GM12864 (cell line): ENCODE measurements at places on chromosomes 1 and 21.

DNA sequence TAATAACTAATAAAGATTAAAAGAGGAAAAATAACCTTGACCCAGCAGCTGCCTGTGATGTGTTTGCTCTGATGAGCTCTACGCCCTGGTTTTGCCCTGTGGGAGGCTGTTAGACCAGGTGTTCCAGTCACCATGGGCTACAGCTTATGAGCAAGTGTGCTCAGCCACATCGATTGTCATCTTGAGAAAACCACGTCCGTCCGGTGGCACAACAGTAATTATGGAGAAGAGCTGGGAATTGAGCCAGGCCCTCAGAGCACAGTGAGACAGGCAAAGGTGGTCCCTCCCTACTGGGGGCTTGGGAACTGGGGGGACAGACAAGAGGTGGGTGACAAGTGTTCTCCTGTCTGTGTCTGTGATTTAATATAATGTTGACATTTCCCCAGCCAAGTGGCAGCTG, 420.5 kb downstream of the MATN1 start:
- no peak for DNase-seq

GRCh38 chr1:97898948-97899347, 21.9 kb downstream of the DPYD start:
- DNase-seq = no peak

GRCh38 chr1:118337346-118337745, 152.3 kb upstream of the SPAG17 start:
- DNase-seq = no peak

- DNase-seq = no peak
Measured at GRCh38 chr1:236812334-236813030, 17.4 kb downstream of the MTR start.

GRCh38 chr1:193631306-193631705, 444.9 kb upstream of the B3GALT2 start:
- DNase-seq = no peak

- DNase-seq = no peak
Measured at GRCh38 chr21:33350676-33351075, 25.9 kb downstream of the IFNAR1 start.

GRCh38 chr21:29091033-29091432, 17.6 kb upstream of the CCT8 start:
- DNase-seq = no peak

DNA sequence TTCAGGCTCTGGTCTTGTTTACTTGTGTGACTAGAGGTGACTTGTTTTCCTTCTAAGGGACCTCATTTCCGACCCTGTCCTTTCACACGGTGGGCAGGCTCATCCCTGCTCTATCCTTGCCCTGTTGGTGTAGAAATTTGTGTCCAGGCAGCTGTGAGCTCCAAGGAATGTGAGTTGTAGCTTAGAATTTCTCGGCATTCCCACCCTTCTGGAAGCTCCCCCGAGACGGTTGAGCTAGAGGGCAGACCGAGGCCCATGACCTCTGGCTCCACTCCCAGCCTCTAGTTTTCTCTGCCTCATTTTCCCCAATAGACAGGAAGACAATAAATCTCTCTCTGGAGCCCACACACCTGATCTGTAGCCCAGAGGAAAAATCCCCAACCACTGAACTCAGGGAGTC, 100.9 kb downstream of the NAV1 start:
- DNase-seq = no peak

GRCh38 chr1:3454811-3455618, 550 bp downstream of the ARHGEF16 start:
- no peak for DNase-seq

DNA sequence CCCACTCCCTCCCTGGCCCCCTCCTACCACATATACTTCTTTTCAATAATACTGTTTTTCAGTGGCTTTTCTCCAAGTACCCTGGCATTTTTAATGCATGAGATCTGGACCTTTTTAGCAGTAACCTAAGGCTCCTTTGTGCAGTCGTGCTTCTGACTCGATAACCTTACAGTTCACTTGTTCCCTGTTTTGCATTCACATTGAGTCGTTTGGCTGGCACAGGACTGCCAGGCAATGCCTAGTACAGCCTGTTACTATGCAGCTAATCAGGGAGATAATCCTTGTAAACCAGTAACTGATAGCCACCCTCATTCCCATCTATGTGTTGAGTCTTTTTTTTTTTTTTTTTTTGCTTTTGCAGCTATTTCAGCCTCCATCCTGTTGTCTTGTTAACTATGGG, 3.7 kb downstream of the ATP1B1 start:
- no peak for DNase-seq

- DNase-seq = no peak
Measured at GRCh38 chr1:8870616-8871538, 7.6 kb downstream of the ENO1 start.

DNA sequence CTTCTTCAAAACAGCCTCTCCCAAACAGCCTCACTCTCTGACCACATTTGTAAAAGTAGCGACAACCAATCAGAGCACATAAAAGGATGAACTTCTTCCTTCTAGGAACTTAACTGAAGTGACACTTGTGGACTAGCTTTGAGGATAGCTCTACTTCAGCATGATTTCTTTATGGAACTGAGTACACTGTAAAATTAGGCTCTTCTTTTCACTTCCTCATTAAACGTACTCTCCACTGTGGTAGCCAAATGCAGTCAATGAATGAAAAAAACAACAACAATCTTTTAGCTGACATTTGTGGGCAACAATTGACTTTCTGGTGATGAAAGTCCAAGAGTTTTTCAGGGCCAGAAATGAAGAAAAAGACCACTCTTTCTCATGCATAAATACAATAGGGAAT, 9.6 kb downstream of the LRRC53 start:
- no peak for DNase-seq

GRCh38 chr1:20279509-20279908, 11.2 kb upstream of the VWA5B1 start:
- DNase-seq = no peak

DNA sequence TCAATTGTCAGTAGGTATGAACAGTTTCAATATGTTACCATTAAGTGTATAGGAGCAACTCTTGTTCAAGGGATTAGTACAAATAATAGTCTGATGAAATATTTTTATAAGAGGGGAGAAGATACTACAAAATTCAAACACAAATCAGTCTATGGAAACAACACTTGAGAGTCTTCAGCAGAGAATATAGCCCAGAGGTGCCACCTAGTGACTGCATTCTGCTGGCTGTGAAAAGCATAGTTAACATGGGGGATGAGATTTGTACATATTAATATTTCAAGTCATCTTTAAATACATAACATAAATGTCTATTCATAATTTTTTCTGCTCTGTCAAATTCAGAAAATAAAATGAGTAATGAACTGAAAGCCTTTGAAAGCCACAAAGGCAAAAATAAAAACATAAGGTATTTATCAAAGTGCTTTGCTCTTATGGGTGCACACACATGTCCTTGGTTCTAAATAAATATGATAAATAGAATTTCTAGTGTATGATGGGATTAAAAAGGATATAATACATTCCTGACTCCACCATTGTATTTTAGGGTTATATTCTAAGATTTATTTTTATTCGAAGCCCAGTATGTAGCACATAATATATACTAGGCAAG, 440.9 kb upstream of the ZRANB2 start:
- DNase-seq = no peak

DNA sequence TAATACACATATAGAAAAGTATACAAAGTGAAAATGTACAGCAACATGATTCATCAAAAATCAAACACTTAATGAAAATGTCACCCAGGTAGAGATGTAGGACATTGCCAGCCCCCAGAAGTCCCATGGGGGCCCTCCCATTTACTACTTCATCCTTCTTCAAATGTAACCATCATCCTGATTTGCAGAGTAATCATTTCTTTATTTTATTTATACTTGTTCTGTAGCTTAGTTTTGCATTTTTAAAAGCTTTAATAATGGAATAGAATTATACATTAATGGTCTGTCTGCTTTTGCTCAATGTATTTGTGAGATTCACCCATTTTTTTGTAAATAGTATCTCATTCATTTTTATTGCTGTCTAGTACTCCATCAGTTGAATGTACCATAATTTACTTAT, 96.8 kb upstream of the CD55 start:
- DNase-seq = no peak

DNA sequence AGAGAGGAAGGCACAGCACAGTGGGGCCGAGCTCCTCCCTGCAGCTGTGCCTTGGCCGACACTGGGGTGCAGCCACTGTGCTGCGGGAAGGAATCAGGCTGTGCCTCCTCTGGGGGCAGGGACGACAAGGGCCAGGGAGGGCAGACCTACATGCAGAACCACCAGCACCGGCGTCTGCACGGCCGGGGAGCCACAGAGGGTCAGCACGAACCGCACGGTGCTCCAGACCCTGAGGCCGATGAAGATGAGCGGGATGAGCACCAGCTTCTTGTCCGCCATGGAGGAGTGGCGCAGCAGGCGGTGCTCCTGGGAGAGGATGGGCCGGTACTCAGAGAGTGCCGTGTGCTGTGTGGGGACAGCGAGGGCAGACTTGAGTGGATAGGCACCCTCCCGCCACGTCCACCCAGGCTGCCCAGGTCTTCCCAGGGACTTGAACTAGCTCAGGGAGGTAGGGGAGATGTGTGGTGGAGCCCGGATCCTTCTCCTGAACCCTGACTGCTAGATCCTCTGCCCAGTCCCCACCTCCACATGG, 23.5 kb downstream of the GPR157 start:
- no peak for DNase-seq

DNA sequence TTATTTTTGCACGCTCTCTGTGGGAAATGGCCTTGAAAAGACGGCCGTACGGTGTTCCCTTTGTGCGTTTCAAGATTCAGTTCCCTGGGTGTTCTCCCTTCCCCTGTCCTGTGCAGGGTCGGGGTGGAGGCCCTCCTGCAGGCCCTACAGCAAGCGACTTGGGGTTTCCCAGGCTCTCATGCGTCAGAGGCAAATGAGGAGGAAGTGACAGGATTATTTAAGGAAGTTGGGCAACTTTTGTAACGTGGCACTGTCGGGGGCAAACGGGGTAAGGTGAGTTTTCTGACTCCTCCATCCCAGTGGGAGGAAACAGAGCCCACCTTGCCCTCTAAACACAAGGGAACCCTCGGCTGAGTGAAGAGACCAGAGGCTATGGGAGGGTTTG, 16.1 kb upstream of the AJAP1 start:
- DNase-seq = no peak

- no peak for DNase-seq
Measured at GRCh38 chr21:39180429-39181019, 2.7 kb downstream of the PSMG1 start.

GRCh38 chr1:66090859-66091457, 298.3 kb downstream of the PDE4B start:
- no peak for DNase-seq

GRCh38 chr1:154720328-154721297, 112.6 kb upstream of the ADAR start:
- no peak for DNase-seq

GRCh38 chr1:19676438-19676922, 11.8 kb downstream of the HTR6 start:
- DNase-seq = no peak

GRCh38 chr1:17207540-17207939, 2.6 kb downstream of the PADI1 start:
- no peak for DNase-seq

GRCh38 chr1:63640633-63641567, 47.7 kb downstream of the PGM1 start:
- DNase-seq = no peak

GRCh38 chr1:155880251-155880650, 20.9 kb downstream of the SYT11 start:
- DNase-seq = no peak

DNA sequence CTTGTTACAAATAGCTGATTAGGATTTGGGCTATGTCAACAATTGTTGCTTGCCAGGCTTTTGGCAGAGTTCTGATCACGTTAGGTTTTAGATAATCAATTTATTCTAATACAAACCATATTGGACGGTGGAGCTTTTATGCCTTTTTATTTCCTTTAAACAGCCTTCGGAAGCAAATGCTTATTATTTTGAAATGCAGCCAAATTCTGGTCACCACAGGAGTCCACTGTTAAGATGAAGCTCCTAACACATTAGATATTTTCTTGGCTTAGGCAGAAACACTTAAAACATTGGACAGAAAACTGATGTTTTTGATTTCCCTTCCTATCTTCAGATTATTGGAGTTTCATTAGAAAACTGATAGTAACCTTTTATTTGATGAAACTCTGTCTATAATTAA, 82.9 kb downstream of the CENPF start:
- DNase-seq = no peak

GRCh38 chr1:101389547-101389929, 152.7 kb downstream of the S1PR1 start:
- no peak for DNase-seq

- DNase-seq = no peak
Measured at GRCh38 chr1:212643877-212644276, 35.3 kb downstream of the ATF3 start.

DNA sequence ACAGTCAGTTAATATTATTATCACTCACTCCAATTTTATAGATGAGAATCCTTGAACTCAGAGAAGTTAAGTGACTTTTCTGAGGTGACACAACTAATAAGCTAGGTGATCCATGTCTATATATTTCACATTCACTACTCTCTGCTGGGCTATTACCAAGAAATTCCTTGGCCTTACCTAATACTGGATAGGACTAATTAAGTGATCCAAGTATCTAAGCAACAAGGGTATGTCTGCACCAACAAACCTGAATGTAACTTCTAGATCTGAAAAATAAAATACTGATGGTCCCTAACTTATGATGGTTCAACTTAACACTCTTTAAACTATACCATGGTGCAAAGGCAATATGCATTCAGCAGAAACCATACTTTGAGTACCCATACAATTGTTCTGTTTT, 14.8 kb upstream of the CASQ2 start:
- DNase-seq = no peak

DNA sequence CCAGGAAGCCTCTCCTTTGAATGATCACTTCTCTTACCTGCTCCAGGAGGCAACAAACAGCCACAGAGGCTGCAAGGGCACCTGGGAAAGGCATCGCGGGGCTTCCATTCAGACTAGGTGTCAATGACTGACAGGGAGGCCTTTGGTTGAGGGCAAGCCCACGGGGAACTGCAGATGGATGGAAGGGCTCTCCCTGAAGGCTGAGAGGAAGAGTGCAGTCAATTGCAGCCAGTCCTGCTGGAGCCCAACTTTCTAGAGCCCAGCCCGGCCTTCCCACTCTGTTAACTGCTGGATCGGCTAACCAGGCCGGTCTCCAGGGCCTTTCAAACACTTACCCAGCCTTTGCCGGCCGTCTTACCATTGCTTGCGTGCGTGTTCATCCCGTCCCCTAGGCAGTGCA, 89.3 kb downstream of the LACTBL1 start:
- no peak for DNase-seq

DNA sequence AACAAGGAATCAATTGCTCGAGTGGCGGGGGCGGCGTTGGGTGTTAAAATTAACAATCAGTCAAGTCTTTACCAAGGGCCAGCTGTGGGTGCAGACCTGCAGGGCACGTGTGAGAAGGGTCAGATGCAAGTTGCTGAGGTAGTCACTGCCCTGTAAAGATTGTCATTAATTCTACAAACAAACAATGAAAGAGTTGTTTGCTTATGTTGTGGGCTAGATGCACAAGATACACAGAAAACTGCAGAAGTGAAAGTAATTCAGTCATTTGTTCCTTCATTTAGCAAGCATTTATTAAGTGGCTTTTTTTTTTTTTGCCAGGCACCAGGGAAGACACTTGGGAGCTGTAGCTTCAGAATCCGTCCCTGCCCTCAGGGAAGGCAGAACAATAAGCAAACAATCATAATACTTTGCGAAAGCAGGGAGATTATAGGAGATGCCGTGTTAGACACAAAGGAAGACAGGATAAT, 79.5 kb downstream of the NR5A2 start:
- DNase-seq = no peak

GRCh38 chr1:75136921-75137641, 2.9 kb downstream of the LHX8 start:
- no peak for DNase-seq
